BJ (cell line): ENCODE measurements at places on chromosomes 3 and 15.
A peak's percentile ranks its signal among the peaks of the same experiment; 100 is the strongest.

DNA sequence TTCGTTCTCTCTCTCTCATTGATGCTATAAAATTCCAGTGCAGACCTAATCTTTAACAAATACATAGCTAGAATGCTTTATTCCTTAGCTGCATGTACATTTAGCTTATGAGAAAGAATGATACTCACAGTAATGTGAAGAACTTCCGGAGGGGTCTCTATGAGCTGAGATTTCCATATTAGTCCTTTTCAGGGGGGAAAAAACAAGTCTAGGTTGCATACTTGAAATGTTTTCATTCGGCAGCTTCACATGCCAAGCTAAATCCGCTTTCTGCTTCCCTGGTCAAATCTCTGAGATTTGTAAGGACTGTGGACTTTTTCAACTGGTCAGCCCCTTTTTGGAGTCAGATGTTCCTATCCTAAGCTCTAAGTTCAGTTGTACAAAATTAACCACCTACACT, 111.5 kb upstream of the COL8A1 start:
- no peak for DNase-seq

GRCh38 chr3:194245975-194246561, 105.1 kb downstream of the CPN2 start:
- DNase-seq = no peak

GRCh38 chr15:69071260-69071659, 56.8 kb downstream of the NOX5 start:
- no peak for DNase-seq

DNA sequence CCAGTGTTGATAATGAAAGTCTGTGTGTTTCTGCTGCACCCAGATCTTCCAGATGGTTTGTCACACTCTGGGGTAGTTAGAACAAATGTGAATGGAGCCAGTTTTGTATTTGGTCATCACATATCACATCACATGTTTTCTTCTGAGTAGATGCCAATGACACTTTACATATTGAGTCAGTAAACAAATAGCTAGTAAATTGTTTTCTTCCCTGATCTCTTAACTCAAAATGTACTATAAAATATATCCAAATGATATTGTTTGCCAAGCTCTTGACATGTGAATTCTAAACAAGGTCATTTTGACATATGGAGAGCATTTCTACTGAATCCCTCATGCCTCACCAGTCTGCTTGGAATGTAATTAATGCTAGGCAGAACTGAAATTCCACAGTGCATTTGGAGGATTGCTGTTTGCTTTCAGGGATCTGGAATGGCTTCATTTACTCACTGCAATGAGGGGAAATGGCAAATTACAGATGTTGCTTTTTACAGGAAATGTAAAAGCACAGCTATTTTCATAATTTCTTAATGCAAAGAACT, 45.0 kb downstream of the PDHB start:
- DNase-seq = peak; percentile 71

DNA sequence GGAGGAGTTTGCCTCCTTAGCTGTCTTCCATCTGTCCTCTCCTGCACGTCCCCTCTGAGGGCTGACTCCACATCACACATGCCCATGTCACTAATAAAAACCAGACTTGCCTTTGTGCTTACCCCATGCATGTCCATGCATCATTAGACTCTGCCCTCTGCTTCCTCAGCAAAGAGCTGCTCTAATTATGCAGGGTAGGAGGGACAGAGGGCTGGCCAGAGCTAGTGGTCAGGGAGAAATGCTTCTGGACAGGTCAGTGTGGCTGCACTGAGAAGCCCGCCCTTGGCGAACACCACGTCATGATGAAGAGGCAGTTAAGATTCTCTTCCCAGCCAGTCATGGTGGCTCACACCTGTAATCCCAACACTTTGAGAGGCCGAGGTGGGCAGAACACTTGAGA, 8.9 kb downstream of the CA12 start:
- no peak for DNase-seq

- DNase-seq = no peak
These were observed 7.8 kb upstream of the GPR171 start for GRCh38 chr3:151210676-151211381.

- no peak for DNase-seq
These were observed 249.3 kb upstream of the THBS1 start for GRCh38 chr15:39331584-39331983.

DNA sequence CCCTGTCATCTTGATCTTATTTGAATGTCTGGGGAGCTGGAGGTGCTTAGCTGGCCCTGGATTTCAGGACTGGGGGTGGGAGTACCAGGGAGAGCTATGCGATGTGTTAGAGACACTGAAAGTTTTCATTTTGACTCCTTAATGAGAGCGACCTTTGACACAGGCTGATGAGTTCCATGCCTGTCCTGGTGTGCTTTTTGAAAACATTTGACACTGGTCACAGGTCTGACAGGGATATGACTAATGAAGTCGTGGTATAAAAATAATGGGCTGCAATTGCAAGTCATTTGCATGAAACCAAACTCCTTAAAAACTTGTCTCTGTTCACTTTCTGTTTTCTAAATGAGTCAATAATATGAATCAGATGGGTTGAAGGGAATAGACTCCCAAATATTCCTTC, 81.9 kb downstream of the MECOM start:
- no peak for DNase-seq

DNA sequence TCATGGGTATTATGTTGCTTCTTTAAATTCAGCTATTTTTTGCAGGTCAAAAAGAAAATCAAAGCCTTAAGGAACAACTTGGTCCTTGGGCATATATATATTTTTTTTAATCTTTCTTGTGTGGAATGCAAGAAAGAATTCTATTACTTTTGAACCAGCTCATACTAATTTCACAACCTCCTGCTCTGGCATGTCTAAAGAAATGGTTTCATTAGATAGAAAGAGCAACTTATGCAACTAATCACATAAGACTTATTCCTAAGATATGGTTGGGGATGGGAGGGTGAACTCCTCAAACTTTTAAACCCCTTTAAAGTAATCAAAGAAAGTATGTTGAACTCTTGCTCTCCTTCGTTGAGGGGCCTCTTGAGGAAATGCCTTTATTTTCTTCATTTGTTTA, 114.9 kb downstream of the GMNC start:
- DNase-seq = no peak

DNA sequence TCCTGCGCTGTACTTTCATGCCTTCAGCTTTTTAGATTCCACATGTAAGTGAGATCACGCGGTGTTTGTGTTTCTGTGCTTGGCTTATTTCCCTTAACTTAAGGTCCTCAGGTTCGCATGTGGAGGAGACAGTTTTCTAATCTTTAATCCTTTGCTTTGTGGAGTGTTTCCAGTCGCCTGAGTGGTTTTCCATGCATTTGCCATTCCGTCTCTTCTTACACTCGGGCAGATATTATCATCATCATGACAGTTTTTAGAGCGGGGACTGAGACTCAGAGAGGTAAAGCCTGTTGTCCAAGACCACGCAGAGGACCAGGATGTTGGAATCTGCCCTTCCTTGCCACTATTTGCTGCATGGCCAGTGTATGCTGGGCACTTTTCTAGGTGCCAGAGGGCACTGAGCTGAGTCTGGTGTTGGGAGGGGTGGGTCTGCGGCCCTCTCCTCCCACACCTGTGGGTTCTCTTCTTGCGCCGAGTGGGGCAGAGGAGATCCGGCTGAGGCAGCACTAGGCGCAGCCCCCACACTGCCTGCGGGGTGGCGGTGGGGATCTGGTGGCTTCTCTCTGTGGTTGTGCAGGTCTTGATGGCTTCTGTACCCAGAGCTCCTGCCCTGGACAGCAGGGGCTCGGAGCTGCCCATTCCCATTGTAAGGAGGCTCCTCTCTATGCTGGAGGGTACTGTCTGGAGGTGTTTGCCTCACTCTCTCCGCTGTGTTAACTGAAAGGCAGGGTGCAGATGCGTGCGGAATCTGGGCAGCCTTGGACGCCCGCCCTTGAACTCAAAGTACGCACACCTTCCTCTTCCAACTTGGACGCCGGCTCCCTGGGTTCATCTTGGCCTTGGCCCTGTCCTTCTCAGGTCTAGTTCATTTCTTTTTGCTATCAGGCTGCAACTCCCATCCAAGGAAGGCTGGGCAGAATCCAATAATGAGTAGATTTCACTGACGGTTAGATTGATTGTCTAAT, 156.0 kb upstream of the RGMA start:
- DNase-seq = no peak

GRCh38 chr3:172276103-172276502, 172.2 kb downstream of the GHSR start:
- DNase-seq = no peak

DNA sequence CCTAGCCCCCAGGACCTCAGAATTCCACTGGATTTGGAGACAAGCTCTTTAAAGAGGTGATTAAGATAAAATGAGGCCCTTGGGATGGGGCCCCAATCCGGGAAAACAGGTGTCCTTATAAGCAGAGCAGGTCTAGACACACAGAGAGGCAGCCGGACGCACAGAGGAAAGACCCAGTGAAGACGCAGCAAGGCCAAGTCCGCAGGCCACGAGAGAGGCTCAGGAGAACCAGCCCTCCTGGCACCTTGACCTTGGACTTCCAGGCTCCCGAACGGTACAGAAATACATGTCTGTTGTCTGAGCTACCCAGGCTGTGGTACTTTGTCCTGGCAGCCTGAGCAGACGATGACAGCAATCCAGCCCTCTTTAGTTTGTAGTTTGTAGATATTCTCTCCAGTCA, 324.5 kb downstream of the OCA2 start:
- DNase-seq = no peak

DNA sequence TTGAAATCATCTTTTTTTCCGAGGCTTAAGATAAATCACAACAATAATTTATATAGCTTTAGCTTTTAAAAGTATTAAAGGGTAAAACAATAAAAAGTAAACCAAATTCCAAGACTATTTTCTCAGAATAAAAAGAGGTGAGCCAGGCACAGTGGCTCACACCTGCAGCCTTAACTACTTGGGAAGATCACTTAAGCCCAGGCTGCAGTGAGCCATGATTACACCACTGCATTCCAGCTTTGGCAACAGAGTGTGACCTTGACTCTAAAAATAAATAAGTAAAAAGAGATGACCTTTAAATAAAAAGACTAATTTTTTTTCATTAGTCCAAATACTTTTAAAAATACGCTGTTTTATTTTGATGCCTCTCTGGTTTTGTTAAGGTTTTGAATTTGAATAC, 54.4 kb downstream of the C3orf80 start:
- DNase-seq = no peak

DNA sequence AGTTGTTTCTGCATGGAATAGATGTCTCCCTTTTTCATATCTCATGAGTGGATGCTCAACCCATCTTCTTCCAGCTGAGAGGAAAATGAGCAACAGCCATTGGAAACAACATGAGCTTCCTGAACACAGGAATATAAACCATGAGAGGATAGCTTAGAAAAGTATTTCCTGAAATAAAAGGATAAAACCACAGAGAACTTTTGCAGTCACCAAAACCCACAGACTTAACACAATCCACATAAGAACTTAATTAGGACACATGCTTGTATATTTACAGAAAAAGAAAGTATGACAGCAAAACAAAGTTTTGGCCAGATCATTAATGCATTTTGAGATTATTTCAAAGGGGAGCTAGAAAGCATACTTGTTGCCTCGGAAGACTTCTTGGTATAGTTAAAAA, 180.5 kb upstream of the RASGRP1 start:
- DNase-seq = peak; percentile 86

- peak; percentile 91 for DNase-seq
These were observed 200.5 kb upstream of the LRTM1 start for GRCh38 chr3:55128225-55128823.

DNA sequence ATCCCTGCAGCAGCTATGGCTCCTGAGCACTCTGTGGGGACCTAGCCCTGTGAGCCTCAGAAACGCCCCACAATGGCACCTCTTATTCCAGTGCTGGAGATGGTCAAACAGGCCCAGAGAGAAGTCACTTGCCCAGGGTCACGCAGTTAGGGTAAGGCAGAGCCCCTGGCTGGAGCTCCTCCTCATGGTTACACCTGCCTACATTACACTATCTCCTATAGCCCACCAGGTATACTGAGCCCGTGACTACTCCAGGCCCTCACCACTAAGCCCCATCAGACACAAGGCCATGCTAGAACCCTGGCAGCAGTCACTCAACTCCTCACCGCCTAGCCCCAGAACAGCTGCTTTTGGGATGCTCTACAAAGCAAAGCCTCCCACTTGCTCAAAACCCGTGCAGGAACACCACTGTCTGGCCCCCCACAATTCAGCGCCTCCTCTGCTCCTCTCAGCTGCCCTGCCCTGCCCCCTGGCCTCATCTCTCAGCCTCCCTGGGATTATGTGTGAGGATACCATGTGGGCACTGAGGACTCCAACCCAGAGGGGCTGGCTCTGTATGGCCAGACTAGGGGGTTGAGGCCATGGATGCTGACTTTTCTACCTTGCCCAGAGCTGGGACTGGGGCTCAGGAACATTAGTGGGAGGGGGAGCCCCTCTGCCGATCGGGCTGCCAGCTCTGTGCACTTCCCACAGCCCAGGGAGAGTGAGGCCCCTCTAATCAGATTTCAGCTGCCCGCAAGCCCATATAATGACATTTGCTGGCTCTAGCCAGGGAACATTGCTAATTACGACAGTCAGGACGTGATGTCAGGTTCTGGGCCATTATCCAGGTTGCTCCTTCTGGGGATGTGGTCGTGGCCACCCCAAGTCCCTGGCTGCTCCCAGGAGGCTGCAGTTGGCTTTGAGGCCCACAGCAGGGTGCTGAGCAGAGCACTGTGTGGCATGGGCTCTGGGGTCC, 4.0 kb downstream of the NT5DC2 start:
- DNase-seq = no peak

DNA sequence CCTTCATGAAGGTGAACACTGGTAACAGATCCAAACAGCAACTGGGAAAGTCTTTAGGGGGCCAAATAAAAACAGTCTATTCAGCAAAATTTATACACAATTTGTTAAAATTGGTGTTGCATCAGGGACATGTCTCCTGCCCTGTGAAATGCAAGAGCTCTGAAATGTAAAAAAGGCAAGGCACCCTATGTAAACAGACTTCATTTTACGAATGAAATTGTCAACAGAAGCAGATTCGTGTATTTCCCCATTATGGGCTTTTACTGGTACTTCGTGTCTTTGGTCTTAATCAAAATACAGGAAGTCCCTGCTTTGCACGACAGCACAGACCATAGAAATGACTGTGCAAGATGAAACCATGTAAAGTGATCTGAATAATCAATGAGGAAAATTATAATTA, 127.3 kb upstream of the THBS1 start:
- DNase-seq = no peak

DNA sequence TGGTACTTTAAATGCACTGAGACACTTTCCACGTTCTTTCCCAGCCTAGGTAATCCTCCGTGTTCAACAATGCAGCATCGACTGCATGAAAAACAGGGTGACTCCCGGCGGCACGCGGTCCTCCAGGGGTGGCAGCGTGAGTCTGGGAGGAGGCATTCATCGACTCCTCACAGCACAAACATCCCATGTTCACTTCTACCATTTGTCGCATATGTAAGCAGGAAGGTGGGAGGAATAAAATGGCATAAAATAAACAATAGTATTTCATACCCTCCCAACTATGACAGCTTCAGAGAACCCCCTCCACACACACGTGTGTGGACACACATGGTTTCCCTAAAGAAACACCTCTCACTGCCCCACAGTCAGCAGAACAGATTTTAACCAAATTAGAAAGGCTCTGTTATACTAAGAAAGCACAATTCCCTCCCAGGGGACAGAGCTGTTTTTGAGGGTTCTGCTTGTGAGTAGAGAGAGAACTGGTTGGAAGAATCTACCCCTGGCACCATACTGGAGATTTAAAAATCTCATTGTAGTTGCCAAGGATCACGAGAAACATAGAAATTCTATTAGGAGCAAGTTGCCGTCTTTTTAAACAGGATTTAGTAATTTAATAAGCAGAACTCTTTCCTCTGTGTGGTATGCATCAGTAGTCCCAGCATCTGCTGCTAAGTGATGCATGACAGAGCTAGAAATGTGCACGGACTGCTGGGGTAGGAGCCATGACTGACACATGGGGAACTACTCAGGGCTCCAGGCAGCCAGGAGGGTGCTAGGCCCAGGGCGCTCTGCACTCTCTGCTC, 6.0 kb downstream of the FAM43A start:
- DNase-seq = no peak
